GM18507 (cell line): ENCODE measurements at places on chromosomes 7 and 10.

- no peak for DNase-seq
Measured at GRCh38 chr10:90959826-90960225, 38.9 kb upstream of the ANKRD1 start.

DNA sequence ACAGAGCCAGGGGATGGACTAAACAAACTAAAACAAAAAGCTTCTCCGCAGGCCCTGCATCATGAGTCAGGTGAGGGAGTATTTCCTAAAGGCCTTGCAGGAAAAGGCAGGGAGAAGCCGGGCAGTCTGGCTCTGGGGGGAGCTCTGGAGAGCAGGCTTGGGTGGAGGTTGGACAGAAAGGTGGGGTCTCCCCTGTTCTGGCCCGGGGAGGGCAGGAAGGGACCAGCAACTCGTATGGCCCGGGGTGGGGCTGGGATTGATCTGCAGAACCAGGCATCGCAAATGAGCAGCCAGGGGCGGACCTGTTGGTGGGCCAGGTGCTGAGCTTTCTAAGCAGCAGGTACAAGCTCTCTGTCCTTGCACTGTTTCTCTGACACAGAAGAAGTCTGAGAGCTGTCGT lies 235.2 kb downstream of the TCERG1L start:
- DNase-seq, result no peak

DNA sequence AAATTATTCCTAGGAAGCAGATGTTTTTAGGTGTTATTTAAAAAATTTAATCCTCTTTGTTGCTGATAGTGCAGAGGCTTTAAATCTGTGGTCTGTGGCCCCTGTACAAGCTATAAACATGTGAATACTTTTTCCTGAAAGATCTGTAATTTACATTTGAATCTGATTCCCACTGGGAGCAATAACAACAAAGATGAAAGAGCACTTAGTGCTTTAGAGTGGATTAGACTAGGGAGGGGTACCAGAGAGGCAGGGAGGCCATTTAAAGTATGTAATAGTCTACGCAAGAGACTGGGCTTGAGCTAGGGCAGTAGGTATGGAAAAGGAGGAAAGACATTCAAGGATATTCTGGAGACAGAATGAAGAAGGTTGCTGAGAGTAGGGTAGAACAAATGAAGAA lies 19.1 kb downstream of the BTRC start:
- no peak for DNase-seq

- no peak for DNase-seq
Measured at GRCh38 chr7:47482013-47482875, 99.7 kb downstream of the TNS3 start.

DNA sequence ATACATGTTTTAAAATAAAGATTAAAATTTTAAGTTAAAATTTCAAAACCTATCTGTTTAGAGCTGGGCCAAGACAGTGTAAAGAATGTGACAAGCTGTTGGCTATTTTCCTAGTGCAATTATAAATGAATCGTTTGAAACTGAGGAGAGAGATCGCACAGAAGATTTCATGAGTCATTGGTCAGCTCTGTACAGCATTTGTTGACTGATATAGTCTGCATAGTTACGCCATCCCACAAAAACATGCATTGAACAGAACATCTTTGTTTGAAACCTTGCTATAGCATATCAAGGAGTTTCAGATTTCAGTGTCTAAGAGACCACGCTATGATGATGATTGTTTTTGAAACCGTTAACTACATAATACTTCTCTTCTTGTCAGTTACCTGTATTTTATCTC lies 1.3 kb upstream of the C10orf67 start:
- no peak for DNase-seq

- no peak for DNase-seq
Measured at GRCh38 chr10:28530751-28531150, 2.2 kb upstream of the WAC start.
